Effector memory CD4-positive, alpha-beta T cell (primary cell): ENCODE measurements at places on chromosomes 5 and 9.

- DNase-seq = no peak
Observed at GRCh38 chr5:126516133-126516532, 78.9 kb downstream of the ALDH7A1 start.

- DNase-seq = no peak
Observed at GRCh38 chr9:137176302-137177182, 4.7 kb upstream of the TMEM210 start.

- DNase-seq = no peak
Observed at GRCh38 chr9:75713335-75713734, 177.1 kb upstream of the PCSK5 start.

- DNase-seq = no peak
Observed at GRCh38 chr5:18197734-18198133, 563.5 kb downstream of the TAF11L14 start.

- DNase-seq = no peak
Observed at GRCh38 chr9:135253305-135254004, 166.0 kb downstream of the OLFM1 start.

- DNase-seq = no peak
Observed at GRCh38 chr5:175444060-175444904, at the start of gene DRD1. DRD1 (minus strand) TSS chr5:175444182; CDS start chr5:175443099, 1,083 bp downstream.

DNA sequence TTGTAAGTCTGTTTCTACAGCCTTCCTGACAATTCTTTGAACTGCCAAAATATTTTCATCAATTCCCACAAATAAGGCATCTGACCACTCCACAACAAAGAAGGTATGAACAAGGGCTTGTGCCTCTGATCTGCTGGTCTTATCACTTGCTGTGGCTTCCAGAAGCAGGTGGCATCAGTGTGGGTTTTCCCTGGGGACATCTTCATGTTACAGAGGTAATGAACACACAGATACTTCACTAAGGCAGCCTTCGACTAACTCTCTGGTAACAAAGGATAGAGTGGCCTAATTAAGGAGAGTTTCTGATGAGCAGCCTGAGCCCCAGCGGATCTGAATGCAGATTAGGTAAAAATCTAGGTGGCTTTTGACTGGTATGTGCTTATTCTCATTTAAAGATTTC lies 15.2 kb upstream of the ERAP2 start:
- DNase-seq = no peak

GRCh38 chr5:160423099-160423498 lies 1.4 kb downstream of the PTTG1 start:
- no peak for DNase-seq

DNA sequence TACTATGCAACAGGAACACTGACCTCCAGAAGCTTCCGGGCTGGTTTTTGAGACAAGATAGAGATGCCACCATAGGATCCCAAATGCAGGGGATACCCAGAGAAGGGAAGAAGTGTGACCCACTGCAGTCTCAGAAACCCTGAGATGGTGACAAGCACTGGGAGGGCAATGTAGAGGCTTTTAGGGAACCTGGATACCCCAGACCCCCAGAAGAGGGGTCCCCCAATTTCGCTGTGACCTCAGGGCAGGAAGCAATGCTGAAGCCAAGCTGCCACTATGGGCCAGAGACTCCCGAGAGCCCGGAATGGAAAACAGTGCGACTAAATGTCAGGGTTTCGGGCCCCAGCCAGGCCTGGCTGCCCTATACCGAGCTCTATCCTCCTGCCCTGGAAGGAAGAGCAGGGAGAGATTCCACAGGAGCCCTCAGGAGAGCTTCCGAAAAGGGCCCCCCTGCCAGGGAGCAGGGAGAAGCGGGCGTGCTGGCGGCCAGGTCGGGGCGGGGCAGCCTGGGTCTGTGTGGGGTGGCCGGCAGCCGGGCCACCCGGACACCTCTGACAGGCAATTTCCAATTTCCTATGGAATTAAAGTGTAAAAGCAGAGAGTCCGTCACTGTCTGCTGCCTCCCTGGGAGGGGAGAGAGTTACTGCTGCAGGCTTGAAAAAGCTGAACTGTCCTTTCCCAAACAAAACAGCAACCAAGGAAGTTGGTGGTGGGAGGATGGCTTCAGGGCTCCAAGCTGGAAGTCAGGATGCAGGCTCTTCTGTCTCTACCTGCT lies 154.2 kb downstream of the FGF18 start:
- no peak for DNase-seq

DNA sequence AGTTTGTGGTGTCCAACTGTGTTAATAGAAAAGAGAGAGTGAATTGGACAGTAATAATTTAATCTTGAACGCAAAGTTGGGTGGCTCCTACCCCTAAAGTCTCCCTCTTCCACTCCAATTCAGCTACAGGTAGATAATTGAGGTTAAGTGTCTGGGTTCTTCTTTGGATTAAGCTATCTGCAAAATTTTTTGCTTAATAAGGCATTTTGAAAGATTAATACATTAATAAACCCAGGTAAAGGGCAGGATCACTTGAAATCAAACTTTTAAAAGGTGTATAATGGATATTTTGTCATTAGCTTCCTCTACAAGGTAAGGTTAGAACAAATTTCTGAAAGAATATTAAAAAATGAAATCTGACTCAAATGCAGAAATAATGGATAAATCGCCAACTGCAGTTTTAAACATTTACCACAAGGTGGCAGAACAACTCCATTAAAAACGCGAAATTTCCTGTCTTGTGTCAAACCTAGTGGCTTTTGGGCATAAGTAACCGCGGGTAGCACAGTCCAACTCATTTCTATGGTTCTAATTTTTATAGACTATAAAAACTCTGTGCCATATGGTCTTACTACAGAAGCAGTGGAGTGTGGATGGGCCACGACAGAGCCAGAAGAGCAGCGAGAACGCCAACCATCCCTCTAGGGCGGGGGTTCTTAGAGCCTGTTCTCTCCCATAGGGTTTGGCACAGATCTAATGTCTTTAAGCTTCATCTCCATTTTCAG lies 276.5 kb downstream of the ARHGEF28 start:
- no peak for DNase-seq

GRCh38 chr5:9350301-9350797 lies 195.5 kb downstream of the SEMA5A start:
- no peak for DNase-seq

DNA sequence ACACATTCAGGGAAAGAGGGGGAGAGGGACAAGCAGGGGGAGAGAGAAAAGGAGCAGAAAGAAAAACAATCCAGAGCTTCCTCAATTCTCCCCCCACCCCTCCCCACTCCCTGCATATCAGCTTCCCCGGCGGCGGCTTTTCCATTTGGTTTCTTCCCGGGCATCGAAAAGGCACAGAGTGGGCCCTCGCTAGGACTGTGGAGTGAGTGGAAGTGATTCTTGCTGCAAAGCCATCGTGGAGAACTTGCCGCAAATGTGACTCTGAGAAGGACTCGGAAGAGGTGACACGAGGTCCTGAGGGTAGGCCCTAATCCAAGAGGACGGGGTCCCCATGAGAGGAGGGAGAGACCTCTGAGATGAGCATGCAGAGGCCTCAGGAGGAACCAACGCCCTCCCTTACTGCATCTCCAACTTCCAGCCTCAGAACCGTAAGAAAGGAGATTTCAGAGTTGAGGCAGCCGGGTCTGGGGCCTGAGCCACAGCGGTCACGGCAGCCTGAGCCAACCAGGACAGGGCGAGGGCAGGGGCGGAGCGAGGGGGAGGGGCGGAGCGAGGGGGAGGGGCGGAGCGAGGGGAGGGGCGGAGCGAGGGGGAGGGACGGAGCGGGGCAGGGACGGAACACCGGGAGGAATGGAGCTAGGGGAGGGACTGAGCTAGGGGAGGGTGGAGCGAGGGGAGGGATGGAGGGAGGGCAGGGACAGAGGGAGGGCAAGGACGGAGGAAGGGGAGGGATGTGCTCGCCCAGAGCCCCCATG lies 21.2 kb upstream of the SARDH start:
- DNase-seq = no peak

DNA sequence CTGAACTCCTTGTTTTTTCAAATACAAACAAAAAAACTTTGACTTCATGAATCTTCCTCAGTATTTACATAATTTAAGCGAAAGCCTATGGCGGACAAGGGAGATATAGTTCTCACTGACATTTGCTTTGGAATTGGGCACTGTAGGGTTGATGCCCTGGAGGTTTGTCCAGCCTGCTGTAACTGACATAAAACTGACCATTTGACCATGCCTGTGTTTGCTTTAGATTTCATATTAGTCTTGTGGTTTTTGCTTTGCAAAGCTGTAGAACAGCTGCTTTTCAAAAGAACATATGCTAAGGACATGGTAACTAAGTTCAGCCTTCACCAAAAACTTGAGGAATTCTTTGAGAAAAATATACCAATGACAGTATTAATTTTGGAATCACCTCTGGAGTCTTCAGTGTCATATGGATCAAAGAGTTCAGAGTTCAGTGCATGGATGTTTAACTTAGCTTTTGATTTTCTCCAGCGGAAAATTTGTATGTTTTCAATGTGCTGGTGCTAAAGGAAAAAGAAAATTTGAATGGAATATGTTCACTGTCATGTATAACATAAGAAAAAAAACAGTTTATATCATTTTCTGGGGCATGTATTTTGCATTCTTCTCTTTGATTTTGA lies 1013.1 kb downstream of the NR2F1-AS1 start:
- DNase-seq = no peak

GRCh38 chr9:85600675-85601263 lies 141.0 kb downstream of the AGTPBP1 start:
- DNase-seq = no peak

GRCh38 chr5:37834542-37835379 lies 5.1 kb downstream of the GDNF start:
- DNase-seq = no peak

- no peak for DNase-seq
Observed at GRCh38 chr5:177496070-177496726, 1.2 kb downstream of the PDLIM7 start.

- DNase-seq = no peak
Observed at GRCh38 chr5:38529955-38530646, 26.3 kb downstream of the LIFR start.

DNA sequence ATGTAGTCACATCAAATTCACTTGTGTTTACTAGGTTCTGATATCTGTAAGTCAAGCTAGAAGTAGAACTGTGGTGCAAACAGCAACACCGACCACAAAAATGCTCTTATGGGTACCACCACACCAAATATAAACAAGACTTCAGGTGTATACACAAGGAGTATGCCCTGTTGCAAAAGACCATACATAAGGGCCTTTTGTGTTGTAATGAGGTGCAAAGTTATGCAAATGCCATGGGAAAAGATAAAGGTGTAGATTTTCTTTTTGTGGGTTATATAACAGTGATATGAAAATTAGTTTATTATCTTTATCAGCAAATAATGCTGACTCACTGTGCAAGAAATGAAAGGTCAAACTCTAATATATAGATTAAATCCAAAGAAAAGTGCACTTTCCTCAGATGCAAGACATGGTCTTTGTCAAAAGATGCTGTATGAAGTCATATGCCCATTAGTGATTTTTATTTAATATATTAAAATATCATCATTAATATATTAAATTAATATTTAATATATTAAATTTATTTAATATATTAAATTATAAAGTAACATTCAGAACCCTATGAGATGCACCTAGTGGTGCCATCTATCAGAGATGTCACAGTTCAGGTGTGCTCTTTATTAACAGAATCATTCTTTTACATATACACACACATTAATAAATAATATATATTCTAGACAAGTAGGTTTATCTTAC lies 26.7 kb upstream of the ALDH1A1 start:
- DNase-seq = no peak

DNA sequence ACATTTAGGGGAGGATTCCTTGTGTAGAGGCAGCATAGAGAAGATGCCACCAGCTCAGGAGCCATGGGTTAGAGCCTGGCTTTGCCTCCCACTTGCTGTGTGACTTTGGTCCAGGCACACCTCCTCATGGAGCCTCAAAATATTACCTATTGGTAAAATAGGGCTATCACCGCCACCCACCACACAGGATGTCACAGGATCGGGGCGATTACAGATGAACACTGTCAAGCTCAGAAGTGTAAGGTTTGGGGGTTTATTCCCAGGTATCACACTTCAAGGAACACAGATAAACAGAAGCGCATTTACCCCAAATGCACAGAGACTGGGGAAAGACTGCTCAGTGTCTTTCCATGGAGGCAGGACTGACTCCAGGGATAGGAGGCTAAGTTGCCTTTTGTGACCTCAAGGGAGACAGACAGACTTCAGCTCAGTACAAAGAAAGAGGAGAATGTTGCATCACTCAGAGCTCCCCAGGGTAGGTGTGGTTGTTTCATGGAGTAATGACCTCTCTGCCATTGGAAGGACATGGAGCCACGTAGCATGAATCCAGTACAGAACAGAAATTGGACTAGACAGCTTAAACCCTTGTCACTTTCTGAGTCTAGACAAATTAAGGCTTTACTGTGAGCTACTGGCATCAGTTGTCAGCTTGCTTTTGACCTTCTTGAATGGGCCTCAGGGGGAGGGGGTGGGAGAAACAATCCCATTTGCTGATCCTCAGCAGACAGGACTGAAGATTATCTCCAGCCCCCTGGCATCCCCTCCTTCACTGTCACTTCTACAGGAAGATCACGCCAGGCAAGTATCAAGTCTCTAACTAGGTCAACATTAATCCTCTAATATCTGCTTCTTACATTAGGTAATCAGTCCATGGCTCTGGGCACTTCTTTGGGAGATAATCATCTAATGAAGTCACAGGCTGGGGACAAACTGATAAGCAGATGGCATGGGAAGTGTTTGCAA lies 6.5 kb downstream of the TRAF1 start:
- DNase-seq = no peak

GRCh38 chr5:8098081-8098480 lies 229.1 kb downstream of the MTRR start:
- no peak for DNase-seq

DNA sequence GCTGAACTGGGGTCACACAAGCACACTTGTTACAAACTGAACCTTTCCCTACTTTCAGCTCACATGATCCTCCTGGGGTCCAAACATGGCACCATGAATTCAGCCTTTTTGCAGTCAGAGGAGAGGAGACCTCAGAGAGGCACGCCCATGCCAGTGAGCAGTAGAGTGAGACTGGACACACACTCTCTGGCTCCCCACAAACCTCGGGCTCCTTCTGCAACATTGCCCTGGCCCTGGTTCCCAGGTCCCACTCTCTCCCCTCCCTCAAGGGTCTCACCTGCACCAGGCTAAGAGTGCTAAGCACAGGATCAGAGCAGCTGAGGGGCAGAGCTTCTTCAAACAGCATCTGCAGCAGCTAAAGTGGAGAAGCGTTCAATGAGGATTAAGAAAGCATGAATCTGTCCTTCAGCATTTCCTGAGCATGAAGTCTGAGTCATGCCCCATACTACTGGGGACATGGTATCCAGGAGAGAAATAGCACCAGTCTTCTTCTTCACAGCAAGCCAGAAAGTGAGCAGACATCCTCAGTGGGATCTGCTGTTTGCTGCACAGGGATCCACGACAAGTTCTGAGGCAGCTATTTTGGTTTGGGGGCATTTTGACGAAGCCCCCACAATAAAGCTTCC lies 27.2 kb downstream of the SLC35A4 start:
- no peak for DNase-seq
